Osteocyte (in vitro differentiated cells): ENCODE measurements at places on chromosomes 1 and 21. TPM values are rescaled to one million over a fixed set of nuclear protein-coding genes. Genes with fewer than 3 reads are reported as not detected.

GRCh38 chr21:34363733-34364132 lies at the start of gene KCNE2:
TSS of gene KCNE2 (plus strand) at chr21:34364006. CDS start at chr21:34370479, 6,473 bp downstream.
- DNase-seq = peak; percentile 53

GRCh38 chr1:162128693-162129356 lies 59.3 kb downstream of the NOS1AP start:
- no peak for DNase-seq

DNA sequence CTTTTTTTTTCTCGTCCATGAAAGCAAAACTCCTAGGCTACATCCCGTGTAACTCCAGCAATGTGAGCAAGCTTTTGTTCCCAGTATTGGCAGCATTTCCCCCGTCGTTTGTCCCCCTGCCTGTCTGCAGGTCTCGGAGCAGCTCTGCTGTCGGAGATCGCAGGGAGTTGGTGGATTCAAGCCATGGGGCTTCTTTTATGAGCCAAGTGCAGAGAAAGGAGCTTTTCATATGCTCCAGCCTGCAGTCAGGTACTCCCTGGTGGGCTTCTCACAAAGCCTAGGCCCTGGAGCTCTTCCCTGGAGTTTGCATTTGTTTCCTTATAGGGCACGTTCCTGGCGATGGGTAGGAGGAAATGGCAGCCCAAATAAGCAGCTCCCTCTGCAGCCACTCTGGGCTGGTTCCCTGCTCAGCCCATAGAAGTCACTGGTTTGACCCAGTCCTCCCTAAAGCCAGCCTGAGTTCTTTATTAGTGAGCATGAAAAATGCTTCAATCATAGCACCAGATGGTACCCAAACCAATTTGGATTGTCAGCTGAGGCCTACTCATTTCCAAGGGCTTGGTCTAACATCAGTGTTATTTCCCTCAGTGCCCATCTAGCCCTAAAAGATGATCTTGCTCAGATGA lies 78.3 kb downstream of the NUF2 start:
- DNase-seq = no peak

DNA sequence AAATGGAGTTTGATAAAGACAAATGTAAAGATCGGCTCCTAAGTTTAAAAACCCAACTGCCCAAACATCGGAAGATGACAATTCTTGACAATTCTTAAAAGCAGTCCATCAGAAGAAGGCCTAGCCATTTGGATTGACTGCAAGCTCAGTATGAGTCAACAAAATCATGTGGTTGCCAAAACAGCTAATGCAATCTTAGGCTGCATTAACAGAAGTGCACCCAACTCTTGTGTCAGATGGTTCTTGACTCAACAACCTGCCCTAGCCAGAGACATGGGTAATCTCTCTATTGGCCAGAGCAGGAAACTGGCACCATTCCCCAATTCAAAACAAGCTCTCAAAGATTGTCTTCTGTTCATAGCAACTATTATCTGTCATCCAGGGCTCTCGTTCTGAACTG lies 9.9 kb upstream of the NCF2 start:
- DNase-seq = no peak

Gene ZMYND12
- 0.31 and 0.40 TPM in 2 replicates for total RNA-seq

Gene C1QTNF12
- 3.6 and 3.8 TPM in 2 replicates for total RNA-seq

DNA sequence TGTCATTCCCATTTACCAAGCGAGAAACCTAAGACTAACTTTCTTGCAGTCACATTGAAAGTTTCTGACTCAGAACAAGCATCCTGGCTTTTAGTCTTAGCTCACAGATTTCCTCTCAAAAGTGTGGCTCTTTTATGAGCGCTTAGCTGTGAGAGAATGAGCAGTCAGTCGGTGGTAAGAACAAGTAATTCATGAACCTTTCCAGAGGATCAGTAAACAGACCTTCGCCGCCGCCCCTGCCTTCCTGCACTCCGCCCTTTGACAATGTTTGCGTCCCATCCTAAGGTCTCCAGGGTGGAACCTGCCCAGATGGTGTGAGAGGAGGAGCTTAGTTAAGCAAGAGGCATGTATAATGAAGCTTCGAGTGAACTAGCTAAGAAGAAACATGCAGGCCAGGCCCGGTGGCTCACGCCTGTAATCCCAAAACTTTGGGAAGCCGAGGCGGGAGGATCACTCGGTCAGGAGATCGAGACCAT lies 142.4 kb downstream of the GLUL start:
- DNase-seq = no peak

DNA sequence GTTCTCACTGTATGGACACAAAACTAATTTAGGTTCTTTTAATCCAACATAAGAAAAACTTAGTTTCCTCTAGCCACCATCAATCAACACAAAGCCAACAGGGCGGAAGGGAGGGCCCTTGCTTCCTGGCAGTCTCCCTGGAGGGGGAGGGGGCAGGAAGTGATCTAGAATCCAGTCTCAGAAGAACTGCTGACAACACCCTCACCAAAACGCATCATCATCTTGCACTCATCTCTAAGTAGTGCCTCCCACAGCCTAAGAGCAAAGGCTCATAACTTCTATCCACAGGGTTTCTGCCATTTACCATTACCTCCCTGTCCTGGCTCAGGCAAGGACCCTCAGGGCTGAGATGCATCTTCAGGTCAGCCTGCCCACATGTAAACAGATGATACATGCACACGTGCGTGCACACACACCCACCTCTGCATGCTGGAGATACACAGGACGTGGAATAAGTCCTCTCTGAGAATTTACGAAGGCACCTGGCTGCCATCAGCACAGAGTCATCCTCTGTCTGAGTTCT lies 20.5 kb downstream of the HIVEP3 start:
- DNase-seq = peak; percentile 49

Gene VASH2
- total RNA-seq = 3.3 and 3.7 TPM in 2 replicates

DNA sequence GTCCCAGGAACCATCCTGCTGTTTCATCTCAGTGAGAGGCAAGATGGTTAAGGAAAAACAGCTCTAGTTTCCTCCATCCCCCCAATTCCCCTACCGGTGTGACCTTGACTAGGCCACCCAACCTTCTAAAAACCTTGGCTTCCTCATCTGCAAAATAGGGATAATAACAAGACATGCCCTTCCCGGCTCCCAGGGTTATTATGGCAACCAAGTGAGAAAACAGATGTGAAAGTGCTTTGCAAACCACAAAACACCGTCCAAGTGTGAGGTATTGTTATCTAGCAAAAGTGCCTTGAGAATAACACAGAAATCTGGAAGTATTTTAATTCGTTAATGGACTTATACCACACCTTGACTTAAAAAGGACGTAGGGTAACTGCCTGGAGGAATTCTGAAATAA lies 62.7 kb downstream of the ITPKB start:
- no peak for DNase-seq

Gene SLC35F3
- total RNA-seq = not detected in 2 replicates

DNA sequence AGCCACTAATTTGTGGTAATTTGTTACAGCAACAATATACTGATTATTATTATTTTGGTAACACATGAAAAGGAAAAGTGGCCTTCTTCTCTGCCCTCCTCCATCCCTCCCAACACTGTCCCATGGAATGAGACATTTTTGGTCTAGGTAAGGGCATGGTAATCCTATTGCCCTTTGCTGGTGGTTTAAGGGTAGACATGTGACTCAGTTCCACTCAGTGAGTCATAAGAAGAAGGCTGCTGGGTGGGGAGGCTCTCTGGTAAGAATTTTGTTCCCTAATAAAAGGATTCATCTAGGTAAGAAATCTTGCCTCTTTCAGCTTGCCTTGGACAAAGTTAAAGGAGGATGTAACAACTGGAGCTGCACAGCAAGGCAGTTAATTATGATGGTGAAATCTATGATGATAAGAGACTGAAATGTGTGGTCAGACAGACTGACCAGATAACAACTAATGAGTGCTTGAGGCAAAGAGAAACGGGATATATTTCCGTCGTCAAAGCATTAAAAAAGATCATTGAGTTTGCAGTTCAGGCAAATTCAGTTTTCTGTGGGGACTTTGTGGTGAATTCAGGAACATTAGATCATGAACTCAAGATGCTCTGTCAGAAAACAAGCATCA lies 232.0 kb upstream of the KCNK2 start:
- no peak for DNase-seq

GRCh38 chr1:171718216-171718615 lies 23.6 kb downstream of the VAMP4 start:
- DNase-seq = no peak

DNA sequence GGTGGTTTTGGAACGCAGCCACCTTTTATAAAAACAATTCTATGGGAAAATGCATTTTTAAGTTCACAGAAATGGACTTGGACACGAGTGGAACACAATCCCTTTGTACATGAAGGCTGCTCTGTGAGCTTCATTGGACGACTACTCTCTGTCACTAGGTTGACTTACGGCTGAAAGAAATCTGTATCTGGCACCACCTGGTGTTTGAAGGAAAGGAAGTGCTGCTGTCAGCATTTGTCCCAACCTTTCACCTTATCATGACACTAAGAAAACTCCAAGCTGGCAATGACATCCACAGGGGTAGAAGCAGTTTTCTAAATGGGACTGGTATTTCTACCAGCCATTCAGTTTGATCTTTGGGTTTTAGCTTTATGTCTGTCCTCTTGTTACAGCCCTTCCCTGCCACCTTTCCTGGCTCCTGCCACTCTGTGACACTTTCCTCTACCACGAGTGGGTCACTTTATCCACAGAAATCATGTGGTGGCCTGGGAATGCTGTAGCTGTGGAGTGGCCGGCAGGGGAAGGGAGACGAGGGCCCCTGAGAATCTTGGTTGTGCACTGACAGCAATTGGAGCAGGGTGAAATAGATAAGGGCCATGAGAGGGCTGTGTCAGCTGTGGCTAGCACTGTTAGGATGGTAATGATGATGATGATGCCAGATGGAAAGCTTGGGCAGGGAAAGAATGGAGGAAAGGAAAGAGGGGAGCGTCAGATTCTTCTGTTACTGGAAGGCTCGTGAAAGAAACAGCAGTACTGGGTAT lies 85.2 kb downstream of the TBX19 start:
- no peak for DNase-seq

DNA sequence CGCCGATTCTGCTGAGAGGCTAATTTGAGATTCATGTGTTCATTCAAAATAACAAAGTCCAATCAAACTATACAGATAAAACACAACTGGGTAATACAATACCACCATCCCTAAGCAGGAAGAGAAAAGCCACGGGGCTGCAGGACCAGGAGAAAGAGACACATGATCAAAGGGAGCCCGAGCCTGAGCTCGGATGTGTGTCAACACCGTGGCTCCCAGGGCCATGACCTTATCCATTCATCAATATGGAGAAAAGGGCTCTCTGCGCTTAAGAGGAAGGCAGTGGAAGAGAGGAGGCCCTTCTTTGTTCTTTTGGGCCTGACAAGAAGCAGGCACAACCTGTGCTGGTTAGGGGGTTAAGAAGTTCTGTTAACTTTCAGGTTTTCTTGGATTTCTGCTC lies 56.7 kb downstream of the HUNK start:
- DNase-seq = no peak

DNA sequence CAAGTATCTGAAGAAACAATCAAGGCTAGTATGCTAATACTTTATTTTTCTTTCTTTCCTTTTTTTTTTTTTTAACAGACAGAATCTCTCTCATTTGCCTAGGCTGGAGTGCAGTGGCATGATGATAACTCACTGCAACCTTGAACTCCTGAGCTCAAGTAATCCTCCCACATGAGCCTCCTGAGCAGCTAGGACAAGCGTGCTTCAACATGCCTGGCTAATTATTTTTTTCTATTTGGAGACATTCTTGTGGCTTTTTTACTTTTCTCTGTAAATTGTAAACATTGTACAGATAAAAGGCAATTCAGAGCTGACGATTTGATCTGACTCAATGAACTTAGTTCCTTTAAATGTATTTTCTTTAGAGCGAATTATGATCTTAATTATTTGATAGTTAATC lies 41.4 kb downstream of the CCDC18 start:
- DNase-seq = no peak

GRCh38 chr1:23101101-23101827 lies 67.4 kb downstream of the LUZP1 start:
- no peak for DNase-seq

Gene IGSF9
- total RNA-seq = not detected in 2 replicates

GRCh38 chr1:21495225-21495820 lies 13.9 kb upstream of the ALPL start:
- no peak for DNase-seq

GRCh38 chr1:106678279-106679050 lies 378.0 kb upstream of the PRMT6 start:
- no peak for DNase-seq

Gene NVL
- total RNA-seq = 22.5 and 28.2 TPM in 2 replicates

DNA sequence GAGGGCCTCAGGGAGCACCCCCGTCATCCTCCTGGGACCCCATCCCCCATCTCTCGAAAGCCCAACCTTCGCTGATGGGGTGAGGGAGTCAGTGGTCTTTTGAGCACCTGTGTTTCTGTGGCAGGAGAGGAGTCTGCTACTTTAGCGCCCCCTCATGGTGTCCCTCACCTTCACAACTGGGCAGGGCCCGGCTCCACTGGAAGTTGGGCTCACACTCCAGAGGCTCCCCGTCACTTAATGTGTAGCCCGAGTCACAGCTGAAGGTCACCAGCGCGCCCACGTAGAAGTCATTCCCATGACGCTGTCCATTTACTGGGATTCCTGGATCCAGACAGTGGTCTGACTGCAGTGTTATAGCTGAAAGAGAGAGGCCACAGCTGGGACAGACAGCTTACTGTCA lies 139.5 kb upstream of the HMGB4 start:
- peak; percentile 82 for DNase-seq

Gene CLCA1
- not detected in 2 replicates for total RNA-seq

Gene KRTAP12-2
- not detected in 2 replicates for total RNA-seq

- DNase-seq = no peak
Observed at GRCh38 chr1:91661121-91661520, 160.5 kb downstream of the CDC7 start.

- DNase-seq = peak; percentile 67
Observed at GRCh38 chr1:22292011-22292788, 149.3 kb upstream of the WNT4 start.

Gene CHD5
- total RNA-seq = 0.16 and 0.43 TPM in 2 replicates

- DNase-seq = no peak
Observed at GRCh38 chr1:14294860-14295536, 303.5 kb upstream of the KAZN start.

GRCh38 chr1:62224182-62224581 lies 29.5 kb downstream of the L1TD1 start:
- no peak for DNase-seq

- no peak for DNase-seq
Observed at GRCh38 chr21:34126269-34126668, 52.9 kb downstream of the MRPS6 start.

DNA sequence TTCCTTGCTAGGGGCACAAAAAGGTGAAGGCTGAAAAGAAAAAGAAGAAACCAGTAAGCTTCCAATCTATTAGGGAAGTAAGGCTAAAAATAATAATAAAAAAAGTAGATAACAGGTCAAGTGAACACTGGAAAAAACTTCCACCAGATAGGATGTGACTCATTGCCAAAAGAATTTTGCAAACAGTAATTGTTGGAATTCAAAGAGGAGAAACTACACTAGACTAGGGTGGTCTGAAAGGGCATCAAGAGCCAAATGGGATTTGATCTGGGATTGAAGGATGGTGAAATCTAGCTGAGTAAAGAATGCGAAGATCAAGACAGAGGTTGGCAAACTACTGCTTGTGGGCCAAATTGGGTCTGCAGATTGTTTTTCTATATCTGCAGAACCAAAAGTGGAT lies 6.0 kb upstream of the ST6GALNAC3 start:
- DNase-seq = no peak

DNA sequence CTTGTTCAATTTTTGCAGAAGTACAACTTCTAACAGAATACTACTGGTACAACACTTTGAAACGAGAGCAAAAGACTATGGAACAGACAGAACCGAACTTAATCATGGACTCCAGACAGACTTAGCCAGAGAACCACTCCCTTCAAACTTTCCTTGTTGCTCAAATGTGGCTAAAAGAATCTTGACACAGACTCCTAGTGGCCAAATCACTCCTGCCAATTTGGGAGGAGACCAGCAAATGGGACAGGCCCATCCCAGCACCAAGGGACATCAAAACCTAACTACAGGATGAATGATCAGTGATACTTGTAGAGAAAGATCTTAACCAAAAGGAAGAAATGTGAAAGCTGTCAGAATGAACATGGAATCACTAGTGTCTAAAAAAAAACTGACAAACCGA lies 154.0 kb downstream of the MATN1 start:
- no peak for DNase-seq
